ENCODE measurements at places on chromosomes 5 and 9.

DNA sequence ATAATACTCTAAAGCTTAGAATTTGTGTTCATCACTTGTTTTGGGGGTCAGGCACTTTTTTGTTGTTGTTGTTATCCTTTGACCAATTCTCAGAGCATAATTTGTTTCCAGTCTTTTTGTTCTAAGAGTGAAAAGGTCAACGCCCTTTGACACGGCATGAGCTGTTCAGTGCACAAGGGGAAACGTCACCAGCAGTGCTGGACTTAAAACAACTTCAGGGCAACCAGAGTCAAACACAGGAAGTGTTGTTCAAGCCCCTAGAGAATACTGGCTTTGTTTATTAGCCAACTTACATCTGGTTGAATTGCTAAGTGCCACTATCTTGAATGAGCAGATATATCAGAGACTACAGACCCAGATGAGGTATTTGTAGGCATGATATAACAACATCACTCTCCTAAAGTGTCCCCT, 368.9 kb downstream of the TMEM161B start:
- DNase-seq = peak; percentile 7

GRCh38 chr5:158414333-158414762, 555.4 kb upstream of the CLINT1 start:
- DNase-seq = no peak

DNA sequence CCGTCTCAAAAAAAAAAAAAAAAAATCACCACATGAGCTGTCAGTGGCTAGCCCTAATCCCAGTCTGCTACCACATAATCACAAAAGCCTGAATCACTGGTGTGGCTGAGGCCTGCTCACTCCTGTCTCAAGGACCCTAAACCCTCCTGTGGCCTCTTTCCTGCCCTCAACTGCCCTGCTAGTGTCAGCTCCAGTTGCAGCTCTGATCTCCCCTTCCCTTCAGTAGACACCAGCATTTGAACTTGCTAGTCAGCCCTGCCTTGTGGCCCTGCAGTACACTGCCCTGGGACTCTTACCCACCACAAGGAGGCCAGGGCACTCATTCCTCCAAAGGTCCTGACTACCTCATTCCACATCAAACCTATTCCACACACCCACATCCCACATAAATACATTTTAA, 9.5 kb upstream of the P4HA2 start:
- no peak for DNase-seq

DNA sequence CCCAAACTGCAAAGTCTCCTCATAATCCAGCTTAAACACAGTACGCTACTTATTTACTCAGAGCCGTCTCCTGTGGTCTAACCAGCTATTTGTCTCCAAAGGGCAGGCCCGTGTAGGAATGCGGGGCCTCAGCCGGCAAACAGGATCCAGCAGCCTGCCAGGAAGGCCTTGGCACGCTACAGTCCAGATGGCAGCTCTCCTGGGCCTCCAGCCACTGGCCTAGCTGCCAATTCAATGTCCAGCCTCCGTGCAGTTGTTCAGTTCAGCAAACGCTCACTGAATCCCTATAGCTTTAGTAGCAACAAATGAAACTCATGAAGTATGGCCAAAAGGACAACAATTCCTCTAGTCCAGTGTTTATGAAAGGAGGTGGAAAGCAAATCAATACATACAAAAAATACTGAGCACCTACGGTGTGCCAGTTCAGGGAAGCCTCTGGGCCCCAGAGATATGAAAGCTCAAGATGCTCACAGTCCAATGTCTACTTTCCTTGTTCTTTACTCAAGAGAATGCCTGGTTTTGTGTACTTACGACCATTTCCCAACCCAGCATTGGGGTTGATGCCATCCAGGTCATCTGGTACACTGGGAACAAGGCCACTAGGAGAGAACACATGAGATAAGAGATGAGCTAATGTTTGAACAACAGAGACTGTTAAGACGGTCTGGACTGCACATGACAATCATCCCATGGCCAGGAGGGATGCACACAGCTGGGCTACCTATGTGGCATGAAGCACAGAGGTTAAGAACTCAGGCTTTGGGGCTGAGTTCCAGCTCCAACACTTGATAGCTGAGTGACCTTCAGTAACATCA, 8.3 kb downstream of the CDK5RAP2 start:
- peak; percentile 81 for DNase-seq

- no peak for DNase-seq
These were observed 52.6 kb downstream of the ADAMTS16 start for GRCh38 chr5:5192681-5193080.

DNA sequence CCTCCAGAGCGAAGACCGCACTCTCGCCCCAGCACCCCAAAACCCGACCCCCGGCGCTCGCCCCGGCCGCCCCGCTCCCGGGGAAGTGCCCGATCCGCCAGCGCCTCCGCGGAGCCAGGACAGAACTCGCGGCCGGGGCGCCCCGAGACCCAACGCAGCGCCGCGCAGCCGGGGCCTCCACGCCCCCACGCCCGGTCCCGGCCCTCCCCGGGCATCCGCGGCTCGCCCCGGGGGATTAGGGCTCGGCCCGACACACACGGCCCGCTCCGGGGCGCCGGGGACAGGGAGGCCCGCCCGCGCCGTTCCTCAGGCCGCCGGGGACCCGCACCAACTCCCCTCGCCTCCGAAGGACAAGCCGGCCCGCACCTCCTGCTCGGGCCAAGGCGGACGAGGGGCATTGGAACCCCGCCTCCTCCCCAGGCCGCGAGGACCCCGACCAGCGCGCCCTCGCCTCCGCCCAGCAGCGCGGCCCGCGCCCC, 544 bp downstream of the FNBP1 start:
- no peak for DNase-seq

GRCh38 chr5:167725741-167726140, 565.7 kb upstream of the WWC1 start:
- no peak for DNase-seq

DNA sequence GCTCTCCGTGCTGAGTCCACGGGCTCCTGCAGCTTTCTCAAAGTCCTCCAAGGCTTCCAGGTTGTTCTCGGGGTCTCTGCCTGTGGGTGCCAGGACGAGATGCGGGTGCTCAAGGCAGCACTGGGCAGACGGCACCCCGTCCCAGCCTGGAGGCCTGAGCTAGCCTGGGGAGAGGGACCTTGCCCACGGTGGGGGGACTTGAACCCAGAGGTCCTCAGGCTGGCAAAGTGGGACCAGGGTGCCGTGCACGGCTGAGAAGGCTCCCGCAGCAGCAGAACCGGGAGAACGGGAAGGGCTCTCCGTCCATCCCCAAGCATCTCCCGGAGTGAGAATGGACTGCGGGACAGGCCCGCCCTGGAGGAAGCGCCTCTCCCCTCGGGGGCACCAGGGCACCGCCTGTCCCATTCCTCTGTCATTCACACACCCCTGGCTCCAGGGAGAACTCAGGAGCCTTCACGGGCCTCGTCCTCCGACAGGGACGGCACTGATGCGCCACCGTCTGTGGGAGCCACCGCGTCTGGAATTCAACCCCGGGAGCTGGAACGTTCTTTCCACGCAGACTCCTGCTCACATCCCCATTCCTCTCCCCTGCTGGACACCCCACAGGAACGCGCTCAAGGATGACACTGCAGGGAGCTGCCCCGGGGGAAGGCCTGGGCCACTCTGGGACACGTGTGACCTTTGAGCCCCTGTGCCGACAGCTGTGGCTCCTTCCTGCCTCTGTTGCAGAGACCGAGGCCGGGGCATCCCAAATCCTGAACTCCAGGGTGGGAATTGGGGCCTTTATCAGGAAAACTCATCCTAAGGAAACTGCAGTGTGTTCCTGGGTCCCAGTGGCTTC, 16.3 kb upstream of the OBP2B start:
- no peak for DNase-seq

DNA sequence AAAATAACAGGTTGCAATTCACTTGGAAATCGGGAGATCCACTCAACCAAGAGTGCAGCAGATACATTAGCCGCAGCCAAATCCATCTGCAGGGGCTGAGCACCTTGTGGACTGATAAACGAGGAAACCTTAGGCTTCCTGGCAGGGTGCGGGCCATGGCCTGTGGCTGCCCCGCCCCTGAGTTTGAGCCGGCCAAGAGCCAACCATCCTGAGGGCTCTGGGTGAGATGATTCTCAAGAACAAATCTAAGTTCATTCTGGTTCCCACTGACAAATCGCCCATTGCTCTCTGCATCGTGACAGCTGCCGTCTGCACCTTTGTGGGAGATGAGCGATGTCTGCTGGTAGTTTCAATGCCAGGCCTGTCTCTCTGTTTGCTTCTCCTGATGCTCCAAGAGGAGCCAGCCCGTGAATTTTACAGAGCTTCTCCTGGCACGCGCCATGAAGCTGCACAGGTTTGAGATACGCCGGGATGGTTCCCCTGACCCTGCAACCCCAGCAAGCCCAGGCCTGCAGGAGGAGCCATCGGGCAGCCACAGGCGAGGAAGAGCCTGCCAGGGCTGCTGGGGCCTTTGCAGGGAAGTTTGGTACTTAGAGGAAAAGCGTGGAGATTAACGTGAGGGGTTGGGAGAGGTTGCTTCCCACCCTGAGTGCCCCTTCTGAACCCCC, 154.0 kb downstream of the OLFM1 start:
- DNase-seq = no peak

- DNase-seq = no peak
These were observed 9.9 kb downstream of the PTCH1 start for GRCh38 chr9:95506678-95507463.
